ENCODE measurements at places on chromosomes 16 and 17.
A peak's percentile ranks its signal among the peaks of the same experiment; 100 is the strongest.

DNA sequence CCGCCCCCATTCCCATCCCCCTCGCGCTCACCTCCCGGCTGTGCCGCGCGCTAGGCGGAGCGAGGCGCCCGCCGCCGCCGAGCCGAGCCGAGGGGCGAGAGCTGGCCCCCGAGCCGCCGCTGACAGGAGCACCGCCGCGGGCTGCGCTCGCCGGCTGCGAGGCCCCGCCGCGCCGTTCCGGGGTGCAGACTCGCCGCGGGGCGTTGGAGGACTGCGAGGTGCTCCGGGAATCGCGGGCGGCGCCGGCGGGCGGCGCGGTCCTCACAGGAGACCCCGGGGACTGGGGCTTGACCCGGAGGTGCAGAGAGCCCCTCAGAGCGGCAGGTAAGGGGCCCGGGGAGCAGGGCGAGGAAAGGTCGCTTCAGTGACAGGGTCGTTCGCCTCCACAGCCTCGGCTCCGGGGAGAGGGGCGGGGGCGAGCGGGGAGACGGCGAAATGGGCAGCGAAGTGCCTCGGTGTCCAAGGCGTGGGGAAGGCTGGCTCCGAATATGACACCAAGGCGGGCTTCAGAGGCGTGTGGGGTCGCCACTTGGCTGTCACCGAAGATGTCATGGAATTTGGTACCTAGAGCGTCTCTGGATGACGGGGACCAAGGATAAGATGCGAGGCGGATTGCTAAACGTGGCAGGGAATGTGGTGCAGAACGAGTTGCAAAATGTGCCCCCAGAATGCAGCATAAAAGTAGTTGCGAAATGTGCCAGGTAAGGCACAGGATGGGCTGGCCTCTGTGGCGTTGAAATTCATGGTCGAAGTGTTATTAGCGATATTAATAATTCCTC, 580 bp downstream of the TANC2 start:
- DNase-seq, result peak; percentile 55

GRCh38 chr17:82894389-82894788, 54.6 kb upstream of the ZNF750 start:
- no peak for DNase-seq

DNA sequence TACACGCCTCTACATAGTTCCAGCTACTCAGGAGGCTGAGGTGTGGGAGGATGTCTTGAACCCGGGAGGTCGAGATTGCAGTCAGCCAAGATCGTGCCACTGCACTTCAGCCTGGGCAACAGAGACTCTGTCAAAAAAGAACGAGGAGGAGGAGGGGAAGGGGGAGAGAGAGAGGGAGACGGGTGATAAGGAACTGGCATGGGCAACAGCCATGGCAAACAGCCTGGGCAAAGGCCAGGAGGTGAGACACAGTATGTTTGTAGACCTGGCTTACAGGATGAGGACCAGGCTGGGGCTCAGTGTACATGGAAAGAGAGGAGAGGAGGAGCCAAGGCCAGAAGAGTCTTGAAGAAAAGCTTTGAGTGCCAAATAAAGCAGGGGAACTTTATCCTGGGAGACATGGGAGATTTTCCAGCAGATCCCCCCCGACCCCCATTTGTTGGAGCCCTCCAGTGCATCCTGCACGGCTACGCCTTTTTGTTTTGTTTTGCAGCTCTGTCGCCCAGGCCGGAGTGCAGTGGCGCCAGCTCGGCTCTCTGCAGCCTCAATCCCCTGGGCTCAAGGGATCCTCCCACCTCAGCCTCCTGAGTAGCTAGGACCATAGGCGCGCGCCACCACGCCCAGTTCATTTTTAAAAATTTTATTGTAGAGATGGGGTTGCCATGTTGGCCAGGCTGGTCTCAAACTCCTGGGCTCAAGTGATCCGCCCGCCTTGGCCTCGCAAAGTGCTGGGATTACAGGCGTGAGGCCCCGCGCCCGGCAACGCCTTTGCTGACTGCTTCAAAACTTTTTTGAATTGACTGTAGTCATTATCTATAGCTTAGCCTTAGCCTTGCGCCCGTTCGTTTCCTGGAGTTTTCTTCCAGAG, 1.3 kb upstream of the ALKBH5 start:
- DNase-seq, result peak; percentile 71

GRCh38 chr17:21359483-21359840, 16.7 kb upstream of the KCNJ12 start:
- DNase-seq, result no peak

GRCh38 chr16:1401061-1401757, 13.3 kb downstream of the UNKL start:
- DNase-seq, result no peak

DNA sequence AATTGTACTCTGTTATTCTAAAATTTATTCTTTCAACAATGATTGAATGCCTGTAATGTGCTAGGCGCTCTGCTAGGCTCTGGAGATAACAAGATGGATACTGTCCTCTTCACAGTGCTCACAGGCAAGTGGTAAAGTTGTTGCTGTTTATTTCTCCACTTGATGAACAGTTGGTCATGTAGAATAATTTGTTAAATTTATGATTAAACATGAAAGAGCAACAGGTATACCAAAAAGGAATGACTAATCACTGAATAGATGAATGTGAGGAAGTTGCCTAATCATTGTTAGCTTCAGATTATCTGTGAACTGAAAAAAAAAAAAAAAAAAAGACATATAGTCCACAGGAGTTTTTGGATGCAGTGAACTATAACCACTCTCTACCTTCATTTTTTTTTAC, 62.3 kb downstream of the NFATC3 start:
- no peak for DNase-seq

GRCh38 chr17:78953356-78954350, 26.1 kb downstream of the LGALS3BP start:
- DNase-seq, result peak; percentile 22

GRCh38 chr17:77394540-77395295, 253.9 kb downstream of the SEC14L1 start:
- no peak for DNase-seq

- DNase-seq, result no peak
Measured at GRCh38 chr16:89048090-89048725, 45.4 kb upstream of the ACSF3 start.

DNA sequence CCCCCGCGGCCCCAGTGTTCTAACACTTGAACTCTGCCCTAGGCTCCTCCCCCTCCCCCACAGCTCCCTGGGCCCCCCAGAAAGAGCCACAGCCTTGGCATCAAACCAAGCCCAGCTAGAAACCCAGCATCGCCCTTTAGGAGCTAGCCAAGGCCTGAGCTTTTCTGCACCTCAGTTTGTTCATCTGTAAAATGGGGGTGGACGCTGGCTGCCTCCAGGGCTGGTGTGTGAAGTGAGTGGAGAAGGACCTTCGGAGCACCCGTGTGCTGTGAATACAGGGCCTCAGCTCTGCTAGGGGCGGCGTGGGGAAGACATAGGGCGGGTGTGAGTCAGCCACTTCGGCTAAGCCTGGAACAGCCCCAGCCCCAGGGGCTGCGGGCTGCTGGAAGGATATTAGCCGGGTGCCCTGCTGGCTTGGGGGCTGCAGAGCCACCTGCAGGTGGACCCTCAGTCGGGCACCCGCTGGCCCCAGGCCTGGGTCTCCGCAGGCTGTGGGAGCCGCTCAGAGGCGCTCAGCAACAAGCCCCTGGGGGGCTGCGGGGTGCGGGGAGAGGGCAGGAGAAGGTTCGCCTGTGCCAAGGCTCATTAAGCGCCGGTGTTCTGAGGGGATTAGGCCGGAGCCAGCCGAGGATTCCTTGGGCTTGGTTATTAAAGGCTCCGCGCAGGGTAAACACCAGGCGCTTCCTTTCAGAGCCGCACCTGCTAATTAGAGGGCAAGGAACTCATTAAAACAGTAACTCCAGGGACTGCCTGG, 217.0 kb upstream of the CIBAR2 start:
- DNase-seq, result peak; percentile 94

GRCh38 chr17:20955427-20956323, 87.1 kb downstream of the USP22 start:
- DNase-seq, result no peak

DNA sequence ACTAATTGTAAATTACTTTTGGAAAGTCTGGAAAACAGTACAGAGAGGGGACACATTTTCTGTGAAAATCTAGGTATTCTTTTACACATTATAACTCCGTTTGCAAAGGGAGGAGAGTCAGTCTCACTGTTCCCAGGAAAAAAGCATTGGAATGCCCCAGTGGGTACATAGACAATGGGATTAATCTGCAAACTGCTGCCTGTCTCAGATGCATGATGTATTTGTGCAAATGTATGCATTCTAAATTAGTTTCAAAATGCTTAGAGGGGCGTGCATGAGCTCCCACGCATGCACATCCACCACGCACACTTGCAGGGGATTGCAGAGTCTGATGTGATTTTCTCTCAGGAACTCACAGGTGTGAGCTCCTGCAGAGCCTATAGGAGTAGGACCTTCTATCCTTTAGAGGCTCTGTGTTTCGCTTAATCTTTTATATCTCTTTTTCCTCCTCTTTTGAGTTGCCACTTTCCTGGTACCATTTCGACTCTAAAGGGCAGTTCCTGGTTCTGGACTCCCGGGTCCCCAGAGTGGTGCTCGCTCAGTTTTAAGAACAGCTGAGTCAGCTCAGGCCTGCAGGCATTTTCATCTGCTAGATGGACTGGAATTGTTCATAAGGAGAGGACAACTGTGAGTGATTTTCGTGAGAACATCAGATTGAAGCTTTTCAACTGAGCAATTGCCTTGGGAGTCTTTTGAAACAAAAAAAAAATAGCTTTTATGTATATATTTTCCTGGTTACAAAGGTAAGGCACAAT, 1.1 kb downstream of the BCO1 start:
- DNase-seq, result peak; percentile 23

DNA sequence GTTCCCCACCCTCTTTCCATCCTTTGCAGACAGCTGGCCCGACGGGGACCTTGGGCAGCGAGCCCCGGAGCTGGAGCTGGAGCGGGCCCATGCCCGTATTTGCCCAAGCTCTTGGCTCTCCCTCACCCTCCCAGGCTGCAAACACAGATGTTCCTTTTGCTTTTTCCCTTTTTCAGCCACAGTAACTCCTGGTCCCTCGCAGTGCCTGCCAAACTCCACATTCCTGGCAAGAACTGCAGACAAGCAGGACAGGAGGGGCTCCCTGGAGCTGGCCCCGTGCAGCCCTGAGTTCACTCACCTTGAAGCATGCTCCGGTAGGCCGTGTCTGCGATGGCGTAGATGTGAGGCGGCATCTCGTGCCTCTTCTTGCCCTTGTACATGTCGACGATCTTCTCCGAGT, 33.9 kb downstream of the MYH11 start:
- no peak for DNase-seq

GRCh38 chr17:45302649-45303173, 14.1 kb downstream of the MAP3K14 start:
- no peak for DNase-seq

DNA sequence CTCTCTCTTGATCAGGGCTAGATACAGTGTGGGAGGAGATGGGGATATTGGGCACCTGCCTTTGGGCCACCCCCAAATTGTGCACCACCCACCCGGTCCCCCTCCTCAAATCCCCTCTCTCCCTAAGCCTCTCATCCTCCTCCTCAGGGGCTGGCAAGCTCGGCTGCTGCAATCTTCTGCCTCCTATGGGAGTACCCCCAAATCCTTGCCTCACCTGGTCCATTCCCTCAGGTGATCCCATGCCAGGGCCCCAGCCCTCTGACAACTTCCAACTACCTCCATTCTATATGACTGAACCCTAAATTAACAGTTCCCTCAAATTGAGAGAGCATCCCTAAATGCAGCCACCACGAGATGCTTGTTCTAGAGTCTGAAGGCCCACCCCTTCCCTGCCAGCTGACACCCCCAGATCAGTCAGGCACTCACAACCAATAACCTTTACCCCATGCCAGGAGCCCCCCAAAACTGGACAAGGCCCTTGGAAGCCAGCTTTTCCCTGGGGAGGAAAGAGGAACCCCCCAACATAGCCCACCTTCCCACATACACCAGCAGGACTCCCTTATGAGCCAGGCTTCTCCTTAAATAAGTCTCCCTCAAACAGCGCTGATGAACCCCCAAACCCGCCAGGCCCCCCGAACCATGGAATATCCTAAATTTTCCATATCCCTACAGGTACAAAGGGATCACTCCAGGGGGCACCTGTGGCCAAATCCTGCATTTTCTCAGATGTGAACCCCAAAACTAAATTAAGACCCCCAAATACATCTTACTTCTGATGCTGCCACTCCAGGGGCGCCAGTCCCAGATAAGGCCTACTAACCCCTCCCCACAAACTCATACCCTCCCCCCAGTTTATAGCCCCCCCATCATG, 3.2 kb downstream of the DLG4 start:
- DNase-seq, result no peak

DNA sequence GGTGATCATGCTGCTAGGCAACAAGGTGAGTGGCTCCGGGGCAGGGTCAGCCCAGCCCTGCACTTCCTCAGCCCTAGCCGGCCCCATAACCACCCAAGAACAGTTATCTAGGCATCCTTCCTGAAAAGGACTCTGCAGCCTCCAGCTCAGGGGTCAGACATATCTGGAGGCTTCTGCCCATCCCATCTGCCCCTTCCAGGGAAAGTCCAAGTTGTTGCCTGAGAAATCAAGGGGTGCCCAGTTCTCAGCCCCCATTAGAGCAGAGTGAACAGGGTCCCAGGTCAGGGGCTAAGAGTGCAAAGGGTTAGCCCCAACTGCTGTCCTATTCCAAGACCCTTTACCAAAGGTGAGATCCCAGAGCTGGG, 4.1 kb upstream of the NHERF1 start:
- DNase-seq, result no peak

DNA sequence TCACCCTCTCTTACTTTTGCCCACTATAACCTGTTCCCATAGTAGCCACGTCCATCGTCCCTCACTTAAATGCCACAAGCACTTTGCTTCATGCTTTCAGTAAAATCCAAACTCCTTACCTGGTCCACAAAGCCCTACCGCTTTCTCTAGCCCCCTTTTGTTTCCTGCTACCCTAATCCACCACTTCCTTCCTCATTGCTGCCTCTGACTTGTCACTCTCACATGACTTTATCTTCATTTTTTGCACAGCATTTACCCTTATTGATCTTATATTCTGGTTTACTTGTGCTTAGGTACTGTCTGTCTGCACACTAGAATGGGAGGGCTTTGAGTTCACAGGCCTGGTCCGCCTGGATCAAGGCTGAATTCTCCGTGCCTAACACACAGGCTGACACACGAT, 340.0 kb downstream of the XYLT1 start:
- no peak for DNase-seq

DNA sequence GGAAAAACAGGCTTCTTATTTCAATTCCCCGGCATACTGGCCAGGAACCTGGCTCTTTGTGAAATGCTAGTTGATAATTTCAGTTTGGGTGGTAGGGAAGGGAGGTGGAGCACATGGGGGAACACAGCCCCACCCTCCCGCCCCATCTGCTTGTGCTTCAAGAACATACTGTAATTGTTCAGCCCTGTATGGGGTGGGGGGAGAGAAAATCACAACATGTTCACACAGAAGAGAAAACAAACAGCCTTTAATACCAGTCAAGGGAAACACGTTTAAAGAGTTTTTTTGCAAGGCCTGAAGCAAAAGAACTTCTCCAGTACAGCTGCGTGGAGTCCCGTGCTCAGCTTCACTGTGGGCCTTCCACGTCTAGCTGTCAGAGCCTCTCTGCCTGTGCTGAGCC, 59.7 kb downstream of the SHISA6 start:
- no peak for DNase-seq

- DNase-seq, result no peak
Measured at GRCh38 chr17:69810326-69810965, 264.6 kb upstream of the KCNJ16 start.
